Body of pancreas (tissue), 4 donors: ENCODE measurements at places on chromosomes 11 and 22. TPM values are rescaled to one million over a fixed set of nuclear protein-coding genes. Genes with fewer than 3 reads are reported as not detected.

MCAM gene
- total RNA-seq = 205 TPM

AQP11 gene
- 1.6 TPM for total RNA-seq

TMEM191C gene
- total RNA-seq = 0.33 TPM

PLEKHA7 gene
- 34.6 TPM for total RNA-seq

ZBTB16 gene
- total RNA-seq = 96.5 TPM

TMPRSS5 gene
- not detected for total RNA-seq

TRPC6 gene
- 4.0 TPM for total RNA-seq

LTBP3 gene
- total RNA-seq = 330 TPM

PVALB gene
- not detected for total RNA-seq

DDI1 gene
- total RNA-seq = not detected

USP35 gene
- total RNA-seq = 8.6 TPM

PLAAT5 gene
- total RNA-seq = 2.6 TPM

TRIM49C gene
- not detected for total RNA-seq

FGF3 gene
- total RNA-seq = not detected

FOLH1 gene
- 0.52 TPM for total RNA-seq

HIKESHI gene
- 9.2 TPM for total RNA-seq

EMID1 gene
- 5.9 TPM for total RNA-seq

MS4A1 gene
- not detected for total RNA-seq
